MCF 10A (cell line): ENCODE measurements at places on chromosomes 16 and 17. TPM values are rescaled to one million over a fixed set of nuclear protein-coding genes. Genes with fewer than 3 reads are reported as not detected.

The TNP2 gene
- not detected in 2 replicates for total RNA-seq

The INPP5K gene
- 25.5 and 28.9 TPM in 2 replicates for total RNA-seq

The BAHCC1 gene
- total RNA-seq, result 7.4 and 9.2 TPM in 2 replicates

The IL34 gene
- total RNA-seq, result not detected in 2 replicates

The GDE1 gene
- 44.7 and 44.9 TPM in 2 replicates for total RNA-seq

The XYLT1 gene
- not detected in 2 replicates for total RNA-seq

The CDK3 gene
- 5.3 and 5.7 TPM in 2 replicates for total RNA-seq

The DHRS7C gene
- total RNA-seq, result not detected in 2 replicates
